AG10803 (cell line): ENCODE measurements at places on chromosomes 12 and 14.
A peak's percentile ranks its signal among the peaks of the same experiment; 100 is the strongest.

DNA sequence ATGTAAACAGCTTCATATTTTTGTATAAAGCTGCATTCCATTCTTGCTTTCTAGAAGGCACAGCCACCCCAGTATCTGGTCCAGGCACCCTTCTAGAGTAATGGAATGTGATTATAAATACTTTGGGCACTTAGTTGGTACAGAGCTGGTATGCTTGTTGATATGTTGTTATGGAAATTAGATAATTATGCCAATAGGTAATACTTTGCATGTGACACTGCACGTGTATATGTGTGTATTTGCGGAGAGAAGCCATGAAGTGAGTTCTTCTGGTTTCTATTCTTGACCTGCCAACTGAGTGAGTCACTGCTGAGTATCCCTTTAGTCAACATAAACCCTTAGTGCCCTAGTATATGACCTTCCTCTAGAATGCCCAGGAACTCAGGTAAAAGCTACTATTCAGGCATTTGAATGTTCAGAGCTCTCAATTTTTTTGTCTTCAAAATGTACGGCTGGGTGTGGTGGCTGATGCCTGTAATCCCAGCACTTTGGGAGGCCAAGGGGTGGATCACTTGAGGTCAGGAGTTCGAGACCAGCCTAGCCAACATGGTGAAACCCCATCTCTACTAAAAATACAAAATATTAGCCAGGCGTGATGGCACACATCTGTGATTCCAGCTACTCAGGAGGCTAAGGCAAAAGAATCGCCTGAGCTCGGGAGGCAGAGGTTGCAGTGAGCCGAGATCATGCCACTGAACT is 6.2 kb upstream of the TCP11L2 start:
- peak; percentile 89 for DNase-seq

- DNase-seq, result no peak
Observed at GRCh38 chr12:1553987-1554982, 40.1 kb downstream of the FBXL14 start.

DNA sequence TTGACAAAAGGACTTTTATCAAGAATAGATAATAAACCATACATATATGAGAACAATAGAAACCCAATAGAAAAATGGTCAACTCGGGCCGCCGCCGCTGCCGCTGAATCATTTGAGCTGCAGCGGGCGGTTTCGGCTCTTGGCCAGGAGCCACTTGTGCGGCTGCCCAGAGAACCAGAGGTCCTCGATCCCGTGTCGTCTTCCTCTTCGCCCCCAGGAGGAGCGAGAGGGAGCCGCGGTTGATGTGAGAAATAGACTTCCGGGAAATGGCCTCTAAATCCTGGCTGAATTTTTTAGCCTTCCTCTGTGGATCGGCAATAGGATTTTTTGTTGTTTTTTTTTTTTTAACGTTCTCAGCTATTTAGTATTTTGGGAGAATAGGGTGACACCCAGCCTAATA is 44.8 kb downstream of the CPSF6 start:
- peak; percentile 68 for DNase-seq

DNA sequence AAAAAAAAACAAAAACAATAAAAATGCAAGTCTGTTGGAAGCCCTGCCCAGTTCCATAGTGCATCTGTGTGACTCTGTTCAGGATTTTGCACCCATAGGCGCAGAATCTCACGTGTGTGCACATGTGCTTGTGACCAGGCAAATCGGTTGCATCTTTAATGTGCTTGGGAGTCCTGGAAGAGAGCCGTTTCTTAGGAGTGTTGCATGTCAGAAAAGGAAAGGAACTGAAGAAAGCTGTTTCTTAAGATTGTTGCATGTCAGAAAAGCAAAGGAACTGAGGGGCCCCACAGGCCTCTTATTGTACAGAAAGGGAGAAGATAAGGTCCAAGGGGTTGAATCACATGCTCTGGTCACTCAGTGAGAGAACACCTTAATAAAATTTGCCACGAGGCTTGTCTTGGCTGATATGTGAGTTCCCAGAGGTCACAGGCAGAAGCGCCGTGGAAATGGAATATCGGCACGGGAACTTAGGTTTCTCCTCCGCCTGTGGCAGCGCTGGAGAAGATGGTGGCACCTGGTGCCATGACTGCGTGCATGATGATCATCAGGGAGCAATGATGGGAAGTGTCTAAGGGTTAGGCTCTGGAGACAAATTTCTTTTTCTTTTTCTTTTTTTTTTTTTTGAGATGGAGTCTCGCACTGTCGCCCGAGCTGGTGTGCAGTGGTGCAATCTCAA is 90.0 kb downstream of the LRRC74A start:
- peak; percentile 23 for DNase-seq

DNA sequence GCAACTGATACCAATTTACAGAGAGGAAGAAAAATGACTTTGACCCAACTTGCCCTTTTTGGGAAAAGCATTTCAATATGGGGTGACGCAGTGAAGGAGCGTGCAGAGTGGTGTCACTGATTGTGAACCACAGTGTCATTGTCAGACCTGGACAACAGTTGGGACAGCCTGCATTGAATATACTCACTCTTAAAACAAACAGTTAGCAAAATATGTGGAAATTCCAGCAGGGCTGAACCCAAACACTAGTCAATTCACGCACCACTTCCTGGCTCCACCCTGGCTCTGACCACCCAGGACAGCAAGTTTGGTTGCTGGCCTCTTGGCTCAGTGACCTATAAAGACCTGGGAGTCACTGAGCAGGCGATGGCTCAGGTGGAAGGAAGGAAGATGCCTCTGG is 61.3 kb downstream of the NOS1 start:
- DNase-seq, result no peak

DNA sequence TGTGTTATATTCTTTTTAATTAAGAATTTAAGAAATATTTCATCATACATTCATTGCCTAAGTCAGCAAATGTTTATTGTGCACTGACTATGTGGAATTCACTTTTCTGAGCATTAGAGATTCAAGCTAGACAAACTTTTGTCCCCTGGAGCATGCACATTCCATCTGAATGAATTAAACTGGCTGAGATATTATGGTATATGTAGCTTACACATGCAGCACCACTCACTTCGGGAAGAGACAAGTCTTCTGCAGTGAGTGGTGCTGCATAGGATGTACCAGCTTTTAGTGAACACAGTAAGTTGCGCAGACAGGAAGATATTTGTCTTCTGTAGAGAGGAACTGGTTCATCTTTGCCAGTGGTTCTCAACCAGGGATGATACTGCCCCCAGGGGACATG is 318.4 kb downstream of the SYT1 start:
- no peak for DNase-seq
